Central memory CD4-positive, alpha-beta T cell (primary cell): ENCODE measurements at places on chromosomes 6 and 20.

DNA sequence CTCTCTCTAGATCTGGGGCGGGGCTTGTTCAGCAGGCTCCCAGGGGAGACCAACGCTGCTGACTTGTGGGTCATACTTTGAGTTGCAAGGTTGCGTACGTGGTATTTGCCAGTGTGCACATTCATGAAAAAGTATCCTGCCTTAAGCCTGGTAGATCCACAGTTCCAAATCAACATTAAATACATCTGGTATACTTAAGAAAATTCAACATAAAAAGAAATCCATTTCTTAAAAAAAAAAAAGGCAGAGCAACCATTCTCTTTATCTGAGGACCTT, 81.4 kb downstream of the SLC22A3 start:
- no peak for DNase-seq

DNA sequence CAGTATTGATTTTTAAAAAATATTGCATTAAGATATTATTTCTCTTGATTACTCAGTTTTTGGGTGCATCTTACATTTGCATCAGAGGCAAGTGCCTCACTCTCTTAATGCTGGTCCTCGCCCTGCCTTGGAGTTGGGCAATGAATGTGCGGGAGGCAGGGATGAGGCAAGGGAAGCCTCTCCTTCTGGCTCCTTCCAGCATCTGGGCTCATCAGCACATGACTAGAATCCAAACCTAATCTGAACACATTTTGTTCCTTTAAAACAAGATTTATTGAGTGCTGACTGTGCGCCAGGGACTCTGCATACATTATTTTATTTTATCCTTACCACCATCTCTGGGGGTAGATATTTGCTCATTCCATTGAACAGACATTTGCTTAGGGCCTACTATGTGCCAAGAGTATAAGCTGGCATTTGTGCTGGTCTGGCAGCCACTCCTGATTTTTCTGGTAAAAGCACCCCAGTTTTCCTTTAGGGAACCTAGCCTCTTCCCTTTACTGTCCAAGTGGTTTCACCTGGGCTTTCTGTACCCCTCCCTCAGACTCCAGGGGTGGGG, 71.9 kb upstream of the ZNFX1 start:
- no peak for DNase-seq

- no peak for DNase-seq
Observed at GRCh38 chr6:163620670-163621330, 206.3 kb downstream of the QKI start.

DNA sequence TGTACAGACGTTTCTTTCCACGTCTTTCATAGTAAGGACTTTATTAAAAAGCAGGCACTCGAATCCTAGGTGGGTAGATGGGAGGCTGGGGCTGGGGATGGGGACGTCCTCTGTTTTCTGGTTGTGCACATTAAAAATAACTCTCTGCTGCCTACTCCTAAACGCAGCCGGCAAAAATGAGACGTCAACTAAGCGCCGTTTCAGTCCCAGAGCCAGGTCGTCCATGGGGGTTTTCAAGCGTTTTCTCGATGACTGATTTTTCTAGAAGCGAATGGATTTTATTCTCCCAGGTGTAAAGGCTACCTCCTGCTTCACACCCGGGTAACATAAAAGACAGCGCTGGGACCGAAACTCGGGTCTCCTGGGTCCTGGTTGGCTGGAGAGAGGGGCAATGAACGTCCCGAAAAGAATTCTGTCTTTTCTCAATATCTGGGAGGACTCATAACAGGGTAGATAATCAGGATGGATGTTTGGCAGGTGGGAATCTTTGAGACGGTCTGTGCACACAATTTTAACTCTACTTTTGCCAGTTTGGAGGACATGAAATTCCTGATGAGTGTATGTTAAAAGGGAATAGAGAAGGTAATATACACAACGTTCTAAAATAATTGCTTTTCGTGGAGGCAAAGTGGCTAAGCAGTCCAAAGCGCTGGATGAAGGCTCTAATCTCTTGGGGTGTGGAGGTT, 25.2 kb downstream of the GPX6 start:
- no peak for DNase-seq
